ENCODE measurements at places on chromosomes 12 and 14.

GRCh38 chr12:110037315-110037714 is 11.0 kb downstream of the C12orf76 start:
- no peak for DNase-seq

GRCh38 chr12:55901881-55902490 is 25.7 kb downstream of the PYM1 start:
- DNase-seq: no peak

GRCh38 chr12:105221583-105222283 is 14.2 kb downstream of the APPL2 start:
- no peak for DNase-seq

DNA sequence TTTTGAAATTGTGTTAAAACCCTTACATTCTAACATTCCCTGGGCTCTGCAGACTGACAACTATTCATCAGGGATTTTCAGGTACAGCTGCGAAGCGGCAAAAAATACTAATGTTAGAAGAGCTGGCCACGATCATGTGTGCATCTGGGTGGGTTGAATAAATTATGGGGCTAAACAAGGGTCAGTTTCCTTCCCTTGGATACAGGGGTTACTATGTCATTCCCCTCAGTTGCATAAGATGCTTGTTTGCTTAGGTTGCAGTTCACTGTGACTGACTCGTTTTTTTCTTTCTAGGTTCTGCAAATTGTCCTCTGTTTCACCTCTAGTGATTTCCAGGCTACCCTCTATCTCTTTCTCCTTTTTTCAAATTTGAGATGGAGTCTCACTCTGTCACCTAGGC is 58.1 kb upstream of the GRIP1 start:
- DNase-seq: no peak

DNA sequence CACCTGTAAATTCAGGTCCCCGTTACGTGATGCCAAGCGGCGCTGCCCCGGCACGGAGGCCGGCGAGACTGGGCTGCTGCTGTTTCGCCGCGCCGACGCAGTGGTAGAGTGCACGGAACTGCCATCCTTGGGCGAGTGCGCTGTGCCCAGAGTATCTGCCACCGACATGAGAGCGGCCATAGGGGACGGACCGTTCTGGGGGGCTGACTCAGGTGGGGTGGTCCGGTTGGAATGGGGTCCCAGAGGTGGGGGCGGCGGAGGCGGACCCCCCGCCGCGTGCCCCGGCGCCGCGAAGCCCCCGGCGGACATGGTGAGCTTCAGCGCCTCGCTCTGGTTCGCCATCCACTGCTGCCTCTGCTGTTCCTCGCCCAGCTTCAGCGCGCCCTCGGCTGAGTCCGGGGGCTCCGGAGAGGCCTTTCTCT is 2.8 kb downstream of the IRF2BPL start:
- peak; percentile 61 for DNase-seq

DNA sequence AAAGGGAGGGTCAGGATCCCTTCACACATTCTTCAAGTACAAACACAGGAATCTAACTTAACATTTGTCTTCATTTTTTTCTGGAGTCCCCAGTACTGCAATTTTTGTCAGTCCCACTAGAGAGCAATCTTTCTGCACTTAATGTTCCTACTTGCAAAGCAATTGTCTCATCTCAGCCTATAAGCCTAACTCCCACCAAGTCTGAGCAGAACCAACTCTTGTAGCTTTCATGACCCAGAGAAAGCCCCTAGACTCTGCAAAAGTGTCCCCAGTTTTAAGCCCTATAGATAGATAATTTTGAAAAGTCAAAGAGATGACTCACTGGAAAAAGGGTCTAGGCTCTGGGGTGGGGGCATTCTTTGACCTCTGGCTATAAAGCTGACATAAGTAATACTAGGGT is 1.8 kb upstream of the ZBTB39 start:
- peak; percentile 79 for DNase-seq

DNA sequence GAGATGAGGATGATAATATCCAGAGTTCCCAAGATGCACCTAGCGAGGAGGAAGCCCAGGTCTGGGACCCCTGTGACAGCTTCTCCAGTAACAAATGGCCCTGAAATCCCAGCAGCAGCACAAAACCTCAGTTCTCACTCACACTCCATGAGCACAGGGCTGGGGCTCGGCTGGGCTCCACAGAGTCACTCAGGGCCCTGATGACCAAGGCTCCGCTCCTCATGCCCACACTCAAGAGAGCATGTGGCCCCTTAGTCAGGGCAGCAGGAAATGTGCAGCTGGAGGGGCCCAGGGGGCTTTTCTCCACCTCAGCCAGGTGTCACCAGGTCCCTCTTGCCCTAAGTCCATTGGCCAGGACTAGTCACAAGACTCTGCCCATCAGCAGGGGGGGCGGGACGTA is 242.7 kb upstream of the SFSWAP start:
- no peak for DNase-seq

- DNase-seq: no peak
Measured at GRCh38 chr14:57961786-57962060, 95.8 kb upstream of the SLC35F4 start.

GRCh38 chr12:4193821-4194220 is 79.7 kb upstream of the CCND2 start:
- DNase-seq: no peak

DNA sequence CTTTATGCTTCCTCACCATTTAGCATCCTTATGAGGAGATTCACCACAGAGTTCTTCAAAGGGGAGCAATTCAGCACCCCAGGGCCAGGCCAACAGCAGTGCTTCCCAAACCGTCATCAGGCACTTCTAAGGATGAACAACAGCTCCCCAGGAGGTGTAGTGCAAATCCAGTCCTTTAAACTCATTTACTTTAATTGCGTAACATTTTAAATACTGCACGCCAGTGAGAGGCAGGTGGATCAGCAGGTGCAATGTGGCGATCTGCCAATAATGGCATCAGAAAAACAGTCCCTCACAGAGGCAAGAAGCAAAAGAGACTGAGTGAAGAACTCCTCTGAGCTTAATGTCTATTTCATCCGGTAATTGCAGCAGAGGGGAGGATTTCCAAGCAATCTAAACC is 770.9 kb upstream of the FOXG1 start:
- no peak for DNase-seq

- DNase-seq: peak; percentile 66
Measured at GRCh38 chr12:121579190-121579791, 1.5 kb downstream of the KDM2B start.

GRCh38 chr14:85301506-85301905 is 228.4 kb upstream of the FLRT2 start:
- no peak for DNase-seq

Measured in ELR (cell line).